ENCODE measurements at places on chromosomes 7 and 10.

DNA sequence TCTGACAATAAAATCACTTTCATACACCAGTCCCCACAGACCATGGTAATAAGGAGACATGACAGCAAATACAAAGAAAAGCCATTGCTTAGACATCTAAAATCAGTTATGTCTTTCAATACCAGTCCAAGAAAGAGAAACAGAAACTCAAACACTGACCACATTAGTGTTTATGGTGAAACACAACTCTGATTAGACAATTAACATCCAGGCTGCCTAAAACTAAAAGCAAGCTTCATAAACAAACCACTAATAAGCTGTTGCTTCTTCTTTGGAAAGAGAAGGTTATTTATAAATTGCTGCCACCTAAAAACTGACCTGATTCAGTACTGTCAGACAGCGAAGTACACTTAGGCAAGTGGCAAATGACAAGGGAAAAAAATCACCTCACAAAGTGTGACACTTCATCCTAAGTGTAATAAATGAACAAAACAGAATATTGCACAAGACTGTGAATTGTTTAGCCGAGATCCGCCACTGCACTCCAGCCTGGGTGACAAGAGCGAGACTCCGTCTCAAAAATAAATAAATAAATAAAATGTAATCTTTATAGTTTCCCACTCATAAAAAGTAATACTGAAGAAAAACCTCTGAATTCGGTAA lies 277.4 kb downstream of the PARD3 start:
- peak; percentile 28 for DNase-seq

- DNase-seq = peak; percentile 34
Observed at GRCh38 chr7:44291066-44291732, 34.2 kb downstream of the CAMK2B start.

- no peak for DNase-seq
Observed at GRCh38 chr7:134044682-134045081, 82.5 kb upstream of the LRGUK start.

DNA sequence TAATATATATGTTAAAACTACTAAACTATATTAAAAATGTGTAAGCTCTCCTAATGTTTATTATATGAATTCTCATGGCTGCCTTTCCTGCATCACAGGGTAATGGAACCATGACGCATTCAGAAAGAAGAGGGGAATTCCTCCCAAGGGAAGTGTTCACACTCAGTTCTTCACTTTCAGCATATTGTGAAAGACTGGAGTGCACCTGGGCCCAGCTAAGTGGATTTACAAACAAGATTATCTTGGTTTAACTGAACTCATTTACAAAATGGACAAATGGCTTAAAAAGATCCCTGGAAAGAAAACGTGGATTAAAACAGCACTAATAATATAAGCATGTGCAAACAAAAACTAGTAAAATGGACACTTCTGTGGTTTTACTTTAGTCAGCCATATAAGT lies 149.8 kb downstream of the DOCK4 start:
- no peak for DNase-seq

All from SJSA1 (cell line).